ENCODE measurements at places on chromosomes 4 and X.

- no peak for DNase-seq
Observed at GRCh38 chrX:150790021-150790420, 96.8 kb downstream of the MTMR1 start.

DNA sequence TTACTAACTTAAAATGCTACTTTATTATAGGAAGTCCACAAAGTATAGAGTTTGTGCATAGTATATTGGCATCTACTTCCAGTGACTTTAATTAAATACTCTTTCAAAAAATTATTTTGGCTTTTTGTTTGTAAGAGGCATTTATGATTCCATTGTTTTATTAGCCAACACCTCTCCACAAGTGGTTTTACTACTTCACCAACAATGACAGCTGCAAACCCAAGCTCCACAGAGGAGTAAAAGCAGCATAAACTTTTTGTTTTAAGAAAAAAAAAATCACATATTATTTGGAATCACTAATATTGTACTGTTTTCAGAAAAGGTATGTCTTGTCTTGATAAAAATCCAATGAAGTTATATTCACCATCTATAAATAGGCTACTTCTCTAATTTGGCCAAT is 88.5 kb downstream of the FIP1L1 start:
- DNase-seq = no peak

- no peak for DNase-seq
Observed at GRCh38 chr4:123833171-123833643, 436.6 kb downstream of the SPRY1 start.

GRCh38 chr4:41885456-41885855 is 49.8 kb upstream of the TMEM33 start:
- DNase-seq = no peak

GRCh38 chr4:42724451-42724850 is 67.5 kb upstream of the ATP8A1 start:
- DNase-seq = no peak

DNA sequence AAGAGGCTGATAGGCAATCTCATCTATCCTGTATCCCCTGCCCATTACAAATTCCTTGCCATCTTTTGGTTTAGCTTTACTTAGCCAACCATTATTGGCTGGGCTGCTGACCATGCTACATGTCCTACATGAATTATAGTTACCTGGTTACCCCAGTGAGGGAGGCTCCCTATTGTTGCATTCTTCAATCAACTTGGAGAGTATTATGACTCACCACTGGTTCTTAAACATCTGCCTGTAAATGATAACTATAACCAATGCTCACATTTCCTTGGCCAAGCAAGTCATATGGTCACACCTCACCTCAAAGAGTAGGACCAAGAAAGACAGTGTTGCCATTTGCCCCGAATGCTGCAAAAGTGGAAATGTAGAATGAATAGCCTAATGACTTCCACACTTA is 297.6 kb downstream of the IL15 start:
- DNase-seq = no peak

GRCh38 chr4:22372986-22373385 is 142.9 kb downstream of the ADGRA3 start:
- DNase-seq = no peak

DNA sequence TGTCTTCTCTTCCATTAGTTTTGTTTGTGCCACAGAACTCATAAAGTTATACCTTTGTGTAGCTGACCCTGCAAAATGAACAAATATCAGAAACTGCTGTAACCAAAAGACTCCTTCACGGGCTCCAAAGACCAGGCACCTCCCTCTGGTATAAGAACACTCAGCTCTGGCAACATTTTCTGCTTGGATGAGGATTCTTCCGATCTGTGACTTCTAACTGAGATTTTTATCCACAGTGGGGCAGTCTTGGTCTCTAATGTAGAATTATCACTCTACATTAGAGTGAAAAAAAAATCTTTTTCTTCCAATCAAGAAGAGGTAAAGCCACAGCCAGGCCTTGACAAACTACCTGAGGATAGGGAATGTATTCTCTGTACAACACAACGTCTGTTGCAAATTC is 38.5 kb upstream of the PRSS48 start:
- no peak for DNase-seq

GRCh38 chr4:103786014-103786413 is 66.2 kb upstream of the TACR3 start:
- no peak for DNase-seq

- no peak for DNase-seq
Observed at GRCh38 chr4:152858934-152859333, 77.2 kb upstream of the FHDC1 start.

GRCh38 chr4:95204873-95205272 is 343.9 kb downstream of the UNC5C start:
- DNase-seq = no peak

GRCh38 chr4:34644579-34645115 is 1599.7 kb downstream of the ARAP2 start:
- no peak for DNase-seq

- no peak for DNase-seq
Observed at GRCh38 chrX:18666614-18667013, 5.3 kb downstream of the RS1 start.

DNA sequence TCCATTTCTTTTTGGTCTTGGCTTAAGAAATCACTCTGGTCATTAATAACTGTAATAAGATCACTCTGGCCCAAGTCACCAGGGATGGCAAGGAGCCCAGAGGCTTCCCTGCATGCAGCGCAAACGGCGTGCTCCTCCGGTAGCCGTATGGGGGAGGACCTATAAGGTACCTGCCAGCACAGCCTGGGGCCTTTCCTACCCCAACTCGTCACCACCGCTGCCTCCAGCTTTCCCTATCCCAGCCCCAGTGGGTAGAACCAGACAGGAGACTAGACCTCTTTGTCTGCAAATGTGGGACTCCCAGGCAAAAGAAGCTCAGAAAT is 25.9 kb downstream of the HAND2 start:
- DNase-seq = no peak

GRCh38 chr4:150136481-150136880 is 58.2 kb downstream of the DCLK2 start:
- DNase-seq = no peak

GRCh38 chr4:16606691-16607090 is 291.8 kb downstream of the LDB2 start:
- DNase-seq = no peak

DNA sequence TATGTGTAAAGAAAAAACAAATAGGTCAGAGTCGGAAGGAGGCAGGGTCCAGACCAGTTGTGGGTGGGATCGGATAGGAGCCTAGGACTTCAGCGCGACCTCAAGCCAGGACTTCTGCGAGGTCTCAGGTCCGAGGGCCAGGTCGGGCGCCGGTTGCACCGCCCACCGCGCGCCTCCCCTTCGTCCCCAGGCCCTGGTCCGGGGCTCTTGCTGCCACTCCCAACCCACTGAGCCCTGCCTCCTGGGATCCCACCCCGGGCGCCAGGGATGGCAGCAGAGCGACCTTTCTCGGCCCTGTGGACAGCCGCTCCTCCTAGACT is 12.3 kb downstream of the PITX2 start:
- DNase-seq = no peak

DNA sequence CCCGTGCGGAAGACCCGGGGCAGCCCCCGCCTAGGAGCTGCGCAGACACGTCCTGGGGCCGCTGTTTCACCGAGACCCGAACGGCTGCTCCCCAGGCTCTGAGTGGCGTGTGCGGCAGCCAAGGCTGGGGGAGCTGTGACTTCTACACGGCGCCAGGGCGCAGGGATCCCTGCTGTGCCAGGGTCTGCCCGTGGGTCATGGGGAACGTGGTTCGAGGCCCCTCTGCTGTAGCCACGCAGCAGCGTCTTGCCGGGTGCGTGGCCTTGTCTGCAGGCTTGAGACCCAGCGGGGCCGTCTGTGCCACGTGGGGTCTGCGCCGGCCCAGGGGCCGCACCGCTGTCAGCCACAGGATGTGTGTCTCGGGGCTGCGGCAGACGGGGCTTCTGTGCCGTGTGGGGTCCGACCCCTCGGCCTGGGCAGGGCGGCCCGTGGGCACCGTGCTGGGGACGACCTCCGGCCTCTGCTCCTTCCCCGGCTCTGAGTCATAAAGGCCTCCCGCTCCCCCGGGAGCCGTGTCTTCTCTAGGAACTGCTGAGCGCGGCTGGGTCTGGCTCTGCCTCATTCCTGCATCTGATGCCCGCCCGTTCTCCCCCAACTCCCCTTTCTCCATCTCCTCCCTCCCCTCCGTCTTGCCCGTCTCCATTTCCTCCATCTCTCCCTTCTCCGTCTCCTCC is 12.7 kb upstream of the GTPBP6 start:
- peak; percentile 62 for DNase-seq

- no peak for DNase-seq
Observed at GRCh38 chrX:18377796-18378195, 23.3 kb upstream of the SCML2 start.

- DNase-seq = no peak
Observed at GRCh38 chrX:66130469-66130868, 33.6 kb upstream of the HEPH start.

- no peak for DNase-seq
Observed at GRCh38 chr4:24689212-24689611, 104.9 kb upstream of the DHX15 start.

- no peak for DNase-seq
Observed at GRCh38 chr4:177611974-177612664, 169.9 kb upstream of the AGA start.

DNA sequence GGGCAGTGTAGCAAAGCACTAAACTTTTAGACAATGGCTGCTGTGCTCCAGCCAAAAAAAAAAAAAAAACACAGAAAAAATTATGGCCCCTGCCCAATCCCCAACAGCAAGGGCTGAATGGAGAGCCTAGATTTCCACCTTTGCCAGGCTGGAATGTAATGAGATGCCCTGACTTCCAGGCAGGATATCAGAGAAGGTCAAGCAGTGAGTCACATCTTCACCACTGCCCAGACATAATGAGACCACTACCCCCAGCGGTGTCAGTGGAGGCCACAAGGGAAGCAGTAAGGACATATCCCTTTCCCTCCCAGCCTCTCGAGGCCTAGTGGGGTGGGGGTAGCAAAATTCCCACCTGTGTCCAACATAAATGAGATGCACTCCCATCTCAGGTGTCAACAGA is 216.3 kb upstream of the LEF1 start:
- DNase-seq = no peak

DNA sequence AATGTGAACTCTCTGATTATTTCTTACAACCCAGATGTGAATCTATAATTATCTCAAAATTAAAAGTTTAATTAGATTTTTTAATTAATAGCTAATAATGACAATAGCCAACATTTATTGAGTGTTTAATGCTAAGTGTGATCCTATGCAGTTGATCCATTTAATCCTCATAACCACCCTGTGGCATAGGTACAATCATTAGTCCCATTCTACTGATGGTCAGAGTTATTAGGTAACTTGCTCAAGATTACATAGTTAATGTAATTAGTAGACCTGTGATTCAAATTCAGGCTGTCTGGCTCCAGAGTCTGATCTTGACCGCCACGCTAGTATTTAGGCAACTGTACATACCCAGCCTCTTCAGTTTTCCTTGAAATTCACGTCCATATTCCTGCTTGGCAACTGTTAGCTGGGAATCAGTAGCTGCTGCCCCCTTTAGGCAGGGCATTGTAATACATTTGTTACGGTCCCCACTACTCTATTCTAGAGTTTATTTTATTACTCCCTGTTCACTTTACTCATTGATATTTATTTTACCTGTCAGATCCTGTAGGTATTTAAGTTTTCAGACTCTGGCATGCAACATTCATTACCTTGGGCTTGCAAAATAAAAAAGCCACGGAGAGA is 20.6 kb upstream of the TEC start:
- no peak for DNase-seq

- DNase-seq = no peak
Observed at GRCh38 chr4:82754513-82755165, 44.0 kb downstream of the SCD5 start.

DNA sequence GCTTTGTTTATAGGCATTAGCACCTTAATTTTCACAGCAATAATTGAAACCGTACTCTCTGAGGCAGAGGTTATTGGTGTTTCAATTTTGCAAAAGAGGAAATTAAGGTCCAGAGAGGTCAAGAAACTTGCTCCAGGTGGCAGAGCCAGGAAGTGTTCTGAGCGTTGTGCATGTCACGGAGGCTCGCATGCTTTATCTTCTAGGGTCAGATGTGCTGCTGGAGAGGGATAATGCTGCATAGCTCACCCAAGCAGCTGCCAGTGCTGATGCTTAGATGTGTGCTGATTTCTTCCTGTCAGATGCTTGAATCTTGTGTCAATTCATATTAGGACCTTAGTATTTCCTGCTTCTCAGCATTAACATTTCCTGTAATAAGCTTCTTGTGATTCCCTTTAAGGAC is 13.0 kb upstream of the FGF5 start:
- no peak for DNase-seq

GRCh38 chr4:80188801-80189458 is 8.4 kb upstream of the PRDM8 start:
- no peak for DNase-seq

DNA sequence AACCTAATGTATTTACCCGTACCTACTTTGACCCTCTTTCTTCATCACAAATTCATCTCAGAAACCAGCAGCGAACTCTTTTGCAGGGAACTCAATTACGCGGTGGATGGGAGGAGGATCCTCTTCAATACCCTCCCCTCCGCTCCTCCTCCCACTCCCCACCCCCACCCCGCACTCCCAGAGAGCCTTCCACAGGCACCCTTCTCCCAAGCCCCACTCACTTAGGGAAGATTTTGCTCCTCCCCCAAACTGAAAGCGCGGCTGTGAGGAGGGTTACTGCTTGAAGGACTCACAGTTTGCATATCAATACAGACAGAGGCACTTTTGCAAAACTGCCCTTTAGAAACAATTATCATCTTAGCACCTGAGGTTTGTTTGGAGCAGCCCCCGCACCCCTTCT is 960 bp upstream of the IL1RAPL1 start:
- DNase-seq = peak; percentile 70

GRCh38 chr4:17558941-17559708 is 17.9 kb upstream of the LAP3 start:
- no peak for DNase-seq

DNA sequence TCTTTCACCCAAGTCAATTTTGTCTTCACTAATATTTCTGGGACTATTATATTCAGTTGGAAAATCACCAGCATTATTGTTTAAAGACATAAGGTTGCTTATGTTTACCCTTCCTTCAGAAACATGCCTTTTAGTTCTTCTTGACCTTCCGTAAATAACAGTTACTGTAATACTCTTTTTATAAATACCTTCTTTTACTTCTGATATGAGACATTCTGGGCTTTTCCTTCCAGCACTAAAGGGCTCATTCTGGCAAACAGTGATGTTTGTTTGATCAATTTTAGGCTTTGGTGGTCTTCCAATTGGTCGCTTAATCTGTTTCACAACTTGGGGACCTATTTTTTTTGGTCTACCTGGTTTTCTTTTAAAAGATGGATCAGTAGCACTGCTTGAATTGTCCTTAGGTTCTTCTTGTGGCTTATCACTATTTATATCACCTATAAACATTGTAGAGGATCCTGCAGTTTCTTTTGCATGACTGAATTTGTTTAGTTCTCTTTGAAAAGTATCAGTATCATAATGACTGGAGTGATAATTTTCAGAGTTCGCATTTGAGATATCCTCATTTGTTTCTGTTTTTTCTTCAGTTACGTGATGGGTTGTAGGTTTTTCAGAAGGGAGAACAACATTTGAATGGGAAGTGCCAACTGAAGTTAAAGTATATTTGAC is 64.8 kb downstream of the NCAPG start:
- no peak for DNase-seq

Measured in sigmoid colon (tissue), 7 donors.